ENCODE measurements at places on chromosomes 6 and 20.

GRCh38 chr6:92962846-92963245 is 456.5 kb downstream of the EPHA7 start:
- DNase-seq, result no peak

GRCh38 chr6:149433881-149434280 is 33.8 kb downstream of the SUMO4 start:
- no peak for DNase-seq

GRCh38 chr6:133388731-133389130 is 147.6 kb downstream of the EYA4 start:
- no peak for DNase-seq

DNA sequence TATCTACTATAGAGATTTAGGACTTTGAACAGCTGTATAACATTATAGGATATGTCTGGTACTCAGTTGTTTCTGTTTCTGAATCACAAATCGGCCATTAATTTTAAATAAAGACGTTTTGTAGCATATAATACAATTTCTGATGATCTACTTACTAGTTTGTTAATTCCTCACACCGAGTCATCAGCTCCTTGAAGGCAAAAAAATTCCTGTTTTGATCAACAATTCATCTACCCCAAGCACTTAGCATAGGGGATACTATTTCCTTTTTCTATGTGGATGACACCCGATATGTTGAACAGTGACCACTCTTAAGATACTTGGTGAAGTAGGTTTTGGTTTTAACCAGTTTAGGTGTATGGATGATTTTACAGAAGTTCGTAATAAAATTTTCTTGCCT is 107.3 kb downstream of the NCOA3 start:
- DNase-seq, result no peak

DNA sequence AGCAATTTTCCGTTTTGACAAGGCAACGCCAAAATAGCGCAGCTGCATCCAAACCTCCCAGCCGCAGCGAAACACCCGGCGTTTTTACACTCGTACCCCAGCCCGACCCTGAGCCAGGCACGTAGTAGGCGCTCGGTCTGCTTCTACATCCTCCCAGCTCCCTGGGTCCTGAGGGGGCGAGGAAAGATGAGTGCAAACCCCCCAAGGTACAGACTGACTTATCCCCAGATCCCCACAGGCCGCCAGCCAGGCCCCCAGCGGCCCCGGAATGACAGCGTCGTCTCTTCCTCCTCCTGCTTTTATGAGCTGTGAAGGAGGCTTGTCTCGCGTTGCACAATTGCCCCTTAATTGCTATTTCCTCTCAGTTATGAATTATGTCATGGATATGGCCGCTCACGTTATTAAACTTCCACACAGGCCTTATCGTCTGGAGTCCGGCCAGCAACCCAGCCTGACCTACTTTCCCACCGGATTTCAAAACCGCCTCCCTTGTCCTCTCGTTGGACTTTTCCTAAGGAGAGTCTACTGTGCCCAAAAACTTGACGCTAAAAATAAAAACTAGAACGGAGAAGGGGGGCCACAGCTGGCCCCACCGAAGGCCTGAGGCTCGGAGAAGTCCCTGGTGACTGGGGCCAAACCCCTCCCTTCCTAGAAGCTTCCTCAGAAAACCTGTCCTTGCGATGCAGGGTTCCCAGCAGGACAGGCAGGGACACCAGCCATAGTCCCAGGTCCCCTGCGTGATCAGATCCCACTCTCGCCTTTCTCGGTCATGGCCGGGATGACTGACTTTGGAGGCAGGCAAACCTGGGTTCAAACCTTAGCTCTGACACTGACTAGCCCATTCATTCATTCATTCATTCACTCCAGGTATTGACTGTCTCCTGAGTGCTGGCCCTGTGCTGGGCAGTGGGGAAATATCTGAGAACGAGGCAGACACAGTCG is 130.9 kb upstream of the PTPN1 start:
- no peak for DNase-seq

- DNase-seq, result no peak
These were observed 852 bp downstream of the SYNGAP1 start for GRCh38 chr6:33420491-33421343.

- no peak for DNase-seq
These were observed 4.6 kb upstream of the REV3L start for GRCh38 chr6:111487661-111488060.

DNA sequence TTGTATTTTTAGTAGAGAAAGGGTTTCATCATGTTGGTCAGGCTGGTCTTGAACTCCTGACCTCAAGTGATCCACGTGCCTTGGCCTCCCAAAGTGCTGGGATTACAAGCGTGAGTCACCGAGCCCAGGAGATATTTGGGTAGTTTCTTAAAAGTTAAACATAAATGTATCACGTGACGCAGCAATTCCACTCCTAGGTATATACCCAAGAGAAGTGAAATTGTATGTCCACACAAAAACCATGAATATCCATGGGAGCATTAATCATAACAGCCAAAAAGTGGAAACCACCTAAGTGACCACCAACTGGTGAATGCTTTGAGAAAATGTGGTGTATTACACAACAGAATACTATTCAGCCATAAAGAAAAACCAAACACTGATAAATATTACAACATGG is 164.8 kb downstream of the MRPL14 start:
- no peak for DNase-seq

GRCh38 chr20:45935416-45936046 is 1.0 kb downstream of the PCIF1 start:
- no peak for DNase-seq

GRCh38 chr6:130815200-130816071 is 11.8 kb upstream of the SMLR1 start:
- DNase-seq, result no peak

- DNase-seq, result no peak
These were observed 70.3 kb downstream of the TMEM242 start for GRCh38 chr6:157253017-157253416.

- DNase-seq, result no peak
These were observed 249.2 kb upstream of the RREB1 start for GRCh38 chr6:6858533-6858982.

- DNase-seq, result no peak
These were observed 934 bp downstream of the KCNK5 start for GRCh38 chr6:39228111-39228971.

DNA sequence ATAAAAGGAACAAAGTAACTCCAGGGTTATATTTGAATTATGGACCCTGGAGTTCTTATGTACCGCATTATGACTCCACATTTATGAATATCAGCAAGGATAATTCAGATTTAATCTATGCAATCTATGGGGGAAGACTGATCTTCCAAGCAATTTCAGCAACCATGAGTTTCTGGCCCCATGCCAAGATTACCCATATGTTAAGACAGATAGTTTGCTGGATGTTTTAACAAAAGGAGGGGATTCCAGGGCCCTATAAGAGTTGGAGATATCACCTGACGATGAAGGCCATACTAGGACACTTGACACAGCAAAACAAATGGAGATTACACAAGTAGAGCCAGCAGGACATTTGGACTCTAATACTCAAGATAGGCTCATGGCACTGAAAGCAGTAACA is 45.9 kb upstream of the PLN start:
- DNase-seq, result no peak

DNA sequence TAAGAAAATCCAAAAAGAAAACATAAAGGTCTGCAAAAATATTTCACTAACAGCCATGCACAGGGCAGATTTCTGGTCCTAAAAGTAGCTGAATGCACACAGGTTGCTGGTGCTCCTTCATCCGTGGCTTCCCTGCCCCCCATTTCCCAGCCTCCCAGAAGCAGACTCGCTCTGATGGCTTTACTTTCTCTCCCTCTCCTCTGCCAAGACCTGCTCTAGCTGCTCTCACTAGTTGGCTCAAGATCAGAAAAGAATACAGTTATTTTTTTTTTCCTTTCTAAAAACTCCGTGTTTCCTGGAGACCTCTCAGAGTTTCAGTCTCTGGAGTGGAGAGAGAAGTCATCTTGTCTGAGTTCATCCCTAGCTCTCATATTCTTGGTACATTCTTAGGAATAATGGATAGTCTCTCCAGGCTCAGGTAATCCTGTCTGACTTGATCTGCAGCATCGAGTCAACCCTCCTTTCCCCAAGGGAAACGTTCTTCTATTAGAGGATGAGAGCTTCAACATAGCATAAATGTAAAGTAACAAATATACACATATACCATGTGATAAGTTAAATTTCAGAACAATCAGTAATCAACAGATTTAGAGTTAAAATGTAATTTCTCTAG is 214.2 kb downstream of the TBC1D7 start:
- no peak for DNase-seq

GRCh38 chr6:23633996-23634395 is 492.0 kb upstream of the NRSN1 start:
- DNase-seq, result peak; percentile 88

- no peak for DNase-seq
These were observed 6.4 kb downstream of the OSBPL2 start for GRCh38 chr20:62244644-62245108.

DNA sequence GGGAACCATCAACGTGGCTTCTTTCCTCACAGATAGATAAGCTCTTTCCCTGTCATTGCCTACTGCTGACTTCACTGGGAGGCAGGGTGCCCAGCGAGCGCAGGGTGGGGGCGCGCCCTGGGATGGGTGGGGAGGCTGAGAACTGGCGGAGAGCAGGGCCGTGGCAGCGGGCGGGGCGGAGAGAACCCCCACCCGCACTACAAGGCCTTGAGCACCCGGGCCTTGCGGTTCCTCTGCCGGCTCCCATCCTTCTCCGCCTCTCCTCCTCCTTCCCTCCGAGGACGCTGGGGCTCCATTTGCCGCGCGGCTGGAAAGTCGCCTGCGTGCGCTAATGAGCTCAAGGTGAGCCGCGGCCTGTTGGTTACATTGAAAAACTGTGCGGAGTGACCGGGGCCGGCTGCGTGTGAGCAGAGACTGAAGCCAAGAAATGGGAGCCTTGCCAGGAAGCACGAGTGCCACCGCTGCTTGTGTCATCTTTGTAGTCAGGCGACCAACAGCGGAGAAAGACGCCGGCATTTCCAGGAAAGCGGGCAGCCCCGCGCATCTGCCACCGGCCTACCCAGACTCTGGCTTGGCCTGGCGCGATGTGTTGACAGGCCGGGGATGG is 963.5 kb upstream of the SLC35B3 start:
- no peak for DNase-seq

- no peak for DNase-seq
These were observed 6.4 kb upstream of the SLC52A3 start for GRCh38 chr20:774660-775057.

GRCh38 chr6:18551228-18551627 is 164.1 kb downstream of the RNF144B start:
- DNase-seq, result no peak

DNA sequence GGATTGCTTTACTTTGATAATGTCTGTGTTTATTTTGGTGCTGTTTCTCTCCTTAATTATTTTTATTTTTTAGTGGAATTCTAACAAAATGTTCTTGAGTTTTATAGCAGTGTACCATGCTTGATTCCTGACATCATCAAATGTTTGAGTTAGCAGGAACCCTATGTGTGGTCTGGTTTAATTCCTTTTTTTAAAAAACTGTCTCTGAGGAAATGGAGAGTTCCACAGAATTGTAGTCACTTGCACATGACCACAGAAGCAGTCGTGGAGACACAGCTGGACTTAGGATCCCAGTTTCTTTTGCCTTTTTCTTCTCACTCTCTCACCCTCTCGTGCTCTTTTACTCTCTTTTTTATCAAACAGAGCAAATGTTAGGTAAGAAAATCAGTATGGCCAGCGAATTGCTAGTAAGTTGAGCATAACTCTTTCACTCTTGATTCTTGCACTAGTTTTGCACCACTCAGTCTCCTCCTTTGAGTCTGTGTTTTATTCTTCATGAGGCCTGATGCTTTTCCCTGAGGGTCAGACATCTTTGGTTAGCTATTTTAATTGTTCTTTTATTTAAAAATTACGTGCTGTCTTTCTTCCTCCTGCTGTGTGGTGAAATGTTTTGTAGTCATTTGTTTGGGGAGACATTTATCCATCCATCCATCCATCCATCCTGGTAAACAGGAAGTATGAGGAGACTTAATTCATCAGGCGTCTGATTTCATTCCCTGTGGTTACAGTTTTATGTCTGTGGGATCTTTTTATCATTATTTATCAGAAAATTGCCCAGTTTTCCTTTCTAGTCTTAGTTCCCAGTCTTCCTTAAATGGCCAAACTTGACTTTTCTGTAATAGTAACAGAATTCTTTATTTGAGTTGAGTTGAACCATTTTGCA is 83.0 kb downstream of the SCAF8 start:
- no peak for DNase-seq

DNA sequence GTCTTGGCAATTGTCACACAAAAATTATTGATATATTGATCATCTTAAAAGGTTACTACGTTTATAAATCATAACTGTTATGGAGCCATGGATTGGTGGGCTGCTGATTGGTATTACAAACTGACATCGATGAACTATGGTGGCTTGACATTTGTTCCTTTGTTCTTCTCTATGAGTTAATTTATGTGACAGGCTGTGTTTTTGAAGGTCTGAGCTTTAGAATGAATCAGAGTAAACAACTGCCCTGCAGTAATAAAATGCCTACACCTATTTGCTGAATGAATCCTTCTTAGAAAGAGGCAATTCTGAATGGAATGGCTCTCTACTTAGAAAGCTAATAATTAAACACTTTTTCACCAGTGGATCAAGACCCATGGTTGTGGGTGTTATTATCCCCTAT is 506.3 kb upstream of the SPTLC3 start:
- no peak for DNase-seq

DNA sequence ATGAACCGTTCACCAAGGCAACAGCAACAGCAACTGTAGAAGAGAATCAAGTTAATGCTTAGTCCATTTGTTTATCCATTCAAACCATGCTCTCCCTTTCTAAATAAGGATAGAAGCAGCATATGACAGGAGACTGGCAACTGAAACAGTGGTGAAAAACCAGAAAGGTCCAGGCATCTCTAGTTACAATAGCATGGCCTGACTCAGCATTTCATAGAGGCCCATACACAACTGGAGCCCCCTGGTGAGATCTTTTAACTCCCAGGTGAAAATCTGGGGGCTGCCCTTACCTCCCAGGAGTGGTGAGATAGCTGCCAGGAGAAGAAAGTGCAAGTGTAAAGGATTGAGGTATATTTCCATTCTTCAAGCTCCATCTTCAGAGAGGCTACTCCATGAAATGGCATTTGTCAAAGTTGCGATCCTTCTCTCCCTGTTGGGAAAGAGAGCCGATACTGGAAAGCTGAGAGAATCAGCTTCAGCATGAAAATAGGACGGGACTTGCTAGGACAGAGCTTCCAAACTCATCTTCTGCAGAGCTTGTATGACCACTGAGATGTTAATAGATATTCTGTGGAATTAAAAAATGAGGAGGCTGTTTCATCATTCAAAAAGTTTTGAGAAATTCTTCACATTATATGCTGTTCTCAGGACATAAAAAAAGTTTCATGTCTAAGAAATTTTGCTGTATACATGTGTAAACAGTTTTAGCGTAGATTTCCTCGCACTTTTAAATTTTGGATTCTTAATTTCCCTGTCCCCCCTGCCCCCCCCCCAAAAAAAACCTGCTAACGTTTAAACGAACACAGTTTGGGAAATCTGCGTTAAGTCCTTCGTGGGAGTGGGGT is 10.9 kb upstream of the SLC2A12 start:
- DNase-seq, result no peak

GRCh38 chr6:100948381-100949133 is 67.4 kb upstream of the ASCC3 start:
- no peak for DNase-seq

DNA sequence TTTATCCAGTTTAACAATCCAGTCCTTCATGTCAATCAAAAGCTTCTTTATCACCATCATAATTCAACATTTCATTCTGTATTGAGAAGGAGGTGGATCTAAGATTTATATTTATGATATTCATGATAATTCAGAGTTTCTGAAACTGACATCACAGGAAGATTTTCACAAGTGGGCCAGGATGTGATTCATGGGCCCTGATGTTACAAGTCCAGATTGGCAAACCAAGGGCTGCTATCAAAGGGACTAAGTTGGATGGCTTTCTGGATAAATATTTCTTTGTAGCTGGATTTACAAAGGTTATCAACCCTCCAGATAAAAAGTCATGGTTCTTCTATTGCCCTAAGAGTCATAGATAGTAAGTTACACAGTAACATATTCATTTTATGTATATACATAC is 866.5 kb downstream of the KIF16B start:
- DNase-seq, result no peak

Data from NCI-H748 treated with DMSO at 0.1 percent for 48 hours (cell line).